Jurkat, Clone E6-1 (cell line): ENCODE measurements at places on chromosomes 13 and 19.

DNA sequence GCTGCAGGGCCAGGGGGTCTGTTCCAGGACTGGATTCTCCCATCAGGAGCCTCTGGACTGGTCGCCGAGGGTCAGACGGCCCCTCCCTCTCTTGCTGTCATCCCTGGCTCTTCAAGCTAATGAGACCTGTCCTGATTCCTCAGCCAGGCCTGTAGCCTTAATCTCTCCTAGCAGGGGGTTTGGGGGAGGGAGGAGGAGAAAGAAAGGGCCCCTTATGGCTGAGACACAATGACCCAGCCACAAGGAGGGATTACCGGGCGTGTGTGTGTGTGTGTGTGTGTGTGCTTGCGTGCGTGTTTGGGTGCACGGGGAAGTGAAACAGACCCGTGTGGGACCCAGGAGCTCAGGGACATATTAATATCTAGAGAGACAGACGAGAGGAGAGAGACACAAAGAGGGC lies 1.9 kb upstream of the CRX start:
- DNase-seq: no peak

DNA sequence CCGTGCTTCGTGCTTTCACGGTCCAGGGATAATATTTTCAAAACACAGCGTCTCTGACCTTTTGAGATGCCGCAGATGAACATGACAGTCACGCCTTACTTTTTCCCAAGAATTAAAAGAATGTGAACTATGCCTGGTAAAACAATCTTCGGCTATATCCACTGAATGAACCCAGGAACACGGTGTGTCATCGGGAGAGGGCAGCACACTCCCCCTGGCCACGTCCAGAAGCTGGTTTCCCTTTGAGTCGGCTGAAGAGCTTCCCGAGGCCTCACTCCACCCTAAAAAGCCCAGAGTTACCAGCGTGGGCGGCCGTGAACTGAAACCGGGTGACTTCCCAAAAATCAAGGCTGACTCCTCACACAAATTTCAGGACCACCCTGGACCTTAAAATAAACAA lies 22.9 kb upstream of the SHISA2 start:
- no peak for DNase-seq

DNA sequence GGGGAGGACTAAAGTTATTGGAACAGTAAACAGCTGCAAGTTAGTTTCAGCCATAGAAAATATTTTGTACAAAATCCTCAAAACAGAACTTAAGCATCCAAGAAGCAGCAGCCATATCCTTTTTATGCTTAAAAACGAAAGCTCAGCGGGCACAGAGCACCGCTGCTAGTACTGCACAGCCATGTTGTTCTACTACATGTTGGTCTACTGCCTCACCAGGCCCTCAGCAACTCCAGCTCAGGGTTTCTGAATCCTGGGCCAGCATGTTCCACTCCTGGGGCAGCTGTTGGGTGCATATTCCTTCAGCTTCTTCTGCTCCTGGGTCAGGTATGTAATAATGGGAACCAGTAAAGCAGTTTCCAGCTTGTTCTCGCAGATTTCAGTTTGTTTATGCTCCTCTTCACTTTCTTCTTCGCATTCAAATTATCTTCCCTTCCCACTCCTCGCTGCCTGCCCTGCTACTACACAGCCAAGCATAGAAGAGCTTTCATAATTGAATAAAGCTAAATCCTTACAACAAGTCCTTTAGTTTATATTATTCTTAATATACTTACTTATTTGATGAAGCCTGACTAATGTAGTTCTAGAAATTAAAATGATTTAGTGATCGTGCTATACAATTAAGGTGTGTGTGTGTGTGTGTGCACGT lies 820.5 kb upstream of the ATXN8OS start:
- DNase-seq: no peak

DNA sequence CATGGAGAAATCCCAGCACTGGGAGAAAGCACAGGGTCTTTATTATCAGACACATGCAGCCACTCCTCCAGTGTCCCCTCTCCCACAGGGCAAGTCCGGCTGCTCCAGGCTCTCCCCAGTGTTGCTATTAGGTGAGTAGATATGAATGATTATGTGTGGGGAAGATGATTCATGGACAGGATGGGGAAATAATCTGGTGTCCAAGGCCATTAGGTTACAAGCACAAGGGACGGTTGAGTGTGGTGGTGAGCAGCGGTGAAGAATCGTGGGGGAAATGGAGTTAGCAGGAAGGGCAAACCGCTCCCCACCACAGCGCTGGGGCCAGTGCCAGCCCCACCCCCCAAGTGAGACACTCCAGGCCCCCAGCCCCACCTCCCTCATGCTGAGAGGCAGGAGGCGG lies 19.0 kb downstream of the CD177 start:
- DNase-seq: no peak

GRCh38 chr13:105612541-105612940 lies 922.9 kb downstream of the EFNB2 start:
- DNase-seq: no peak

DNA sequence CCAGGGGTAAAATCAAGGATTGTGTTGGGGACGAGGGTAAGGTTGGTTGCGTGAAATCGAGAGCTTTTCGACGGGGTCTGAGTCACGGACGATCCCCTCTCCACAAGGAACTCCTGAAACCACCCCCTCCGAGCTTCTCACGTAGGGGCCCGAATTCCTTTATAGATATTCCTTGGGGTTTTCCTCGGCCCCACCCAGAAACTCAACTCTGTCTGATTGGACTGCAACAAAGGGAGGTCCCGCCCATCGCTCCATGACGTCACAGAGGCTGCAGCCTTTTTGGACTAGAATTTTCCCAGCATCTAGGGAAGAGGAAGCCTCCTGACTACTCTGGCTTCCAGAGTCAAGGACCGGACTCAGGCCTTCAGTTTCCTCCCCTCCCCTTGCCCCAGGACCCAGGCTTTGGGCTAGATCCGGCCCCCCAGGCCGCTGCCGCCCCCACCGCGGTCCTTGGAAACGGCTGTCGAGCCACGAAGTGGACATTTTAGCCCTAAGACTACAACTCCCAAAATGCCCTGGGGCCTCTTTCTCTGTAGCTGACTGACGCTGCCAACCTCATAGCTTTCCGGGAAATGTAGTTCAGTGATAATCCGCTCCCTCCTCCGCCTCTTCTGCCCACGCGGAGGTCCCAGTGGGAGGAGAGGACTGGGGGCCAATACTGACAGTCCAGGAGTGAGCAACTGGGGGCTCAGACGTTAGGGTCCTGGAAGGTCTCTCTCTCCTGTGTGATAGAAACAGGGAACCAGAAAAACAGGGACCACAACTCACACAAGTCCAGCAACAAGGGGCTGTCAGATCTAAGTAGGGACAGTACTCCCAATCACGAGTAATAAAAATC lies at the start of gene IZUMO1:
IZUMO1 (minus strand) TSS at position 172 of the 838 bp plus-strand sequence. CDS start 1,050 bp downstream, outside the sequence.
- DNase-seq: peak; percentile 66

GRCh38 chr13:59691501-59692066 lies 472.1 kb downstream of the DIAPH3 start:
- no peak for DNase-seq

DNA sequence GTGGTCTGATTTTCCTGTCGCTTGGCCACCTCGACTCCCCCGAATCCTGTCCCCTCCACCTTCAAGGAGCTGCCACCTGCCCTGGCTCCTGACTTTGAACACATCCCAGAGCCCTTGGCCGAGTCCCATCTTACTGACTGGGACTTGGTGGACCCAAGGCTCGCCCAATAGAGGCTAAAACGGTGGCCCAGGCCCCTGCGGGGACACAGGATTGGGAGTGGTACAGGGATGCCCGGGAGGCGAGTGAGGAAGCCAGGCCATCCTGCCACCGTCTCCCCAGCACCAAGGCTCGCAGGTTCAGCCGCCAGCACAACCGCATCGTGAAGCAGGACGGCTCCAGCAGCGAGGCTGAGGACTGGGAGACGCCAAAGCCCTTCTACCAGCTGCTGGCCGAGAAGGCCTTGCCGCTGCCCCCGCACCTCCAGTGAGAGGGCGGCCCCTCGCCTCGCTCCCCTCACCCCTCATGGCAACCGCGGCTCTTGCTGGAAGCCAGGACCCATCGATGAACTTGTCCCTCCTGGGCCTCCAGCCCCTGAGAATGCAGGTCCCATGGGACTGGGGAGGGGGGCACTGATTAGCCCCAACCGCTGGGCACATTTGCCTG lies 5.3 kb downstream of the SIX5 start:
- DNase-seq: no peak

DNA sequence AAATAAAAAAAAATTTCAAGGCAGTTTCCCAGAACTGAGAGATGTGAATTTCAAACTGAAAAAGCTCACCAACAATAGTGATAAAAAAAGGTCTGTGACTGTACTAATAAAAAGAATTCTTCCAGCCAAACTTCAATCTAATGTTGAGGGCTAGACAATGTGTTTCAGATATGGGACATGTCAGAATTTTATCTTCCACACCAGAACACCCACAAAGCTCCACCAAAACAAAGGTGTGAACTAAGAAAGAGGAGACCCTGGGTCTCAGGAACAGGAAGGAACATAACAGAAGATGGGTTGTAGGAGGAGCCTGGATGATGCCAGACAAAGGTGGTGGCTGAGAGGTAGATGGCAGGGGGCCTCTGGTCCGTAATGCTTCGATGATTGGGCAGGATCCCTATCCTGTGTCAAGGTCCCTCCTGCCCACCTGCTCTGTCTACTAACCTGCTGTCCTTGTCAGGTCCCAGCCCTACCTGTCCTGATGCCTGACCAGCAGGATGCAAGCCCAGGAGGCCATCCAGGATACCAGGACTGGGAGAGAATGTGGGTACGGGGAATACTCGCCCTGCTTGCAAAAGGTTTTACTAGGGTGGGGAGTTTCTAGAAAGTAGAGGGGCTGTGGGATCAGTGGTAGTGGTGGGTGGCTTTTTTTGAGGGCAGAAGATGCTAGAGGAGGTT lies 4.5 kb downstream of the MZF1 start:
- no peak for DNase-seq

- DNase-seq: peak; percentile 15
These were observed 60.0 kb downstream of the TPT1 start for GRCh38 chr13:45280751-45281634.

DNA sequence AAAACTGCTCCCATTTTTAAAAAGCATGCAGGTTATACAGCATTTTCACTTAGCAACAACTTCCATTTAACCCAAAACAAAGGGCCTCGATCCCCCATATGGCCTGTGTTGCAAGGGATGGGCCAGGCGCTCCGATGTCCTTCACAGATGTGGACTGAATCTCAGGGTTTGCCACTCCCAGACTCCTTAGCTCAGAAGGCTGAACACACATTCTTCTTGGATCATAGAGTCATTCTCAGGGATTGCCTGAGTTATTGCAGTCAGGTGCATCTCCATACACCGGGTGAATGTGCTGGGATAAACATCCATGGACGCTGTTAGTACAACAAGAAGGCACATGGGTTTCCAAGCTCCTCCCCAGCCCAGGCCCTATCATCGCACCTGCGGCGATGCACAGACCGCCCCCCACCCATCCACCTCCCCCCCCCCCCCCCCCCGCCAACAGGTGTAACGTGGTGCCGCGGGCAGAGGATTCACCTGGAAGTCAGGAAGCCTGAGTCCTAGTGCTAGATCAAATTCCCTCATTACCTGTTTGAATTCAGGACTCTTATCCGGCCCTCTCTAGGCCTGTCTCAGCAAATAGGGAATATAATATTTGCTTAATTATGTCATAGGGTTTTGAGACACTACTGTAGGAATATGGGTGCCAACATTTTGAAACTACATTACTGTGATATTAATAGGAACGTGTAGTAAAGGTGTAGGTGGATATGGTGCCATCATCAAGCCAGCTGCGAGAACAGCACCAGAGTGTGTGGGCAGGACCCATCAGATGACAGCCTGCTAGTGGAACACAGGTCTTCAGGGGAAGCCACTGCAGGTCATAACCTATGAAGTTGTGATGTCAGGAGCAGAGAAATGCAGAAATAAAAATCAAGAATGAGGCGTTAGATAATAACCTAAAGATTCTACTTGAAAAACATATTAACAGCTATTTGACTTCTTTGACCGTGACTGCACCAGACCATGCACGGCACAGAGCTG lies 110.9 kb downstream of the SACS start:
- DNase-seq: no peak

GRCh38 chr19:19817357-19817756 lies 4.2 kb downstream of the ZNF506 start:
- DNase-seq: peak; percentile 56

- no peak for DNase-seq
These were observed 51.6 kb downstream of the SERP2 start for GRCh38 chr13:44425041-44425814.

GRCh38 chr13:72495681-72496080 lies 231.7 kb downstream of the MZT1 start:
- no peak for DNase-seq

DNA sequence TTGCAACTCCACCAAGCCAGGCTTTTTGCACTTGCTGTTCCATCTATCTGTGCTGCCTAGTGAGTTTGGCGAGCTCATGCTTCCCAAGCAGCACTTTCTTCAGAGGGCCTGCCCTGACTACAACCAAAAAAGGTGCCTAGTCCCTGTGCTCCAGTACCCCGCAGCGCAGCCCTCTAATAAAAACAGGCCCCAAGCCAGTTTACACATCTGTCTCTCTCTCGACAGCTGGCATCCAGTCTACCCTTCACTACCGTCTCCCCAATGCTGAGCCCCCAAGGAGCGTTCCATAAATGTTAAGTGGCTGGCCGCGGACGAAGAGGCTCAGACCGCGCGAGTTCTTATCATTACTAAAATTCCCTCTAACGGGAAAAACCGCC lies 512 bp downstream of the MED4 start:
- no peak for DNase-seq

- no peak for DNase-seq
These were observed 8.2 kb downstream of the C3 start for GRCh38 chr19:6712231-6712630.

DNA sequence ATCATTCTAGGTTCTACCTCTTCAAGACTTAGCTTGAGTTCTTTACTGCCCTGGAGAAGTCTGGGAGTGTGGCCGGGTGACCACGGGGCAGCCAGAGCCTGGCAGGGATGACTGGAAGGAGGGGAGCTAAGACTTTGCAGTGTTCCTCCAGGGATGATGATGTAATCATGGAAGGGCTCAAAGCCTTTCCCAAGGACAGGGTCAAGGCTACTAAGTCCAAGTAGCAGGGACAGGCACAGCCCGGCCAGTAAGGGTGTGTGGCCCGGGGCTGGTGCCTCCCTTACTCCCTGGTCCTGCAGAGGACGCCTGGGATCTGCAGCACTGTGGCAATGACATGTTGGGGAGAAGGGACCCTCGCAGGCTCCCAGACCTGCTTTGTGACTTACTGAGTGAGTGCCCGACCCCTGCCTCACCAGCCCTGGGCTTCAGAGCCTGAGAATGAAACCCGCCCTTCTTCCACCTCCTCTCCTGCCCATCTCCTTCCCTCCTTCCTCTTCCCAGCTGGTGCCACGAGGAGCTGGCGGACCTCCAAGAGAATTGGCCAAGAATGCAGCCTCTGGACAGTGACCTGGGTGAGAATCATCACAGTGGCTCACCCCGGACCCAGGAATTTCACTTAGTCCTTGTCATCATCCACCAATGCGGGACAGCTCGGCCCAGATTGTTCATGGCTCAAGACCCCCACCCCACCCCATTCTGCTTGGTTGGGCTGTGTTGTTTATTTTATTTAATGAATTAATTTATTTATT lies 15.6 kb upstream of the FBXO17 start:
- no peak for DNase-seq

GRCh38 chr13:32548837-32549236 lies 10.2 kb upstream of the N4BP2L2 start:
- no peak for DNase-seq
